ENCODE measurements at places on chromosomes 6 and 20.

DNA sequence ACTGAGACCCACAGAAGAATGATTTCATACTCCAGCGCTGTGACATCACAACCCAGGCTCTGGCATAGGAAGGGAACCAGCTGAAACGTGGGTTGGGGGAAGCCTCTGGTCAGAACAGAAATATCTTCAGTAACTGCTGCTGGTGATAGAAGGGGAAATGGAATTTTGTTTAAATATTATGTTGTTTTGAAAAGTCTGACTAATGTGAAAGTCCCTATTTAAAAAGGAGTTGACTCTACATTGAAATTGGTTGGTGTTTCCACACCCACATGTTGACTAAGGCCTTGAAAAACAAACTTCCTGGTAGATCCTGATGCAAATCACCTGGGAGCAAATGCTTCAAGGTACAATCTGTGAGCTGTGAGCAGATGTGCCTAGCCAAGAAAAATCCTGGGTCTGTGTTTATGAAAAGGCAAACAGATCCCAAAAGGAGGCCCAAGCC is 24.5 kb upstream of the TCP11 start:
- DNase-seq = no peak

DNA sequence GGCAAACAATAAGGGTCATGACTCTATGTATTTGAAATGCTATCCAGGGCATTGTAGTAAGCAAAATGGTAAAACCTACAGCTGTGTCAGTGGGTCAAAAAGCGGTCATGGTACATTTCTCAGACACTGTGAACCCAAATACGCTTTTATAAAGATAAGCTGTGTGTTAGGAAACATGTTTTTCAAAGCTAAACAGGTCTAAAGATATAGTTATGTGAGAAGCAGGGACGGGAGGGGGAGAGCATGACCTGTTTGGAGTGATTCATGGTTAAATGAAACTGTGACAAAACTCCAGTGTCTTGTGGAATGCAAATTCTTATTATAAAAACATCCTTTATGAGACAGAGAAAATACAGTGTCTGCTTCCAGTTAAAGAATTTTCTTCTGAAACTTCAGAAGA is 205.4 kb upstream of the BMP2 start:
- no peak for DNase-seq

DNA sequence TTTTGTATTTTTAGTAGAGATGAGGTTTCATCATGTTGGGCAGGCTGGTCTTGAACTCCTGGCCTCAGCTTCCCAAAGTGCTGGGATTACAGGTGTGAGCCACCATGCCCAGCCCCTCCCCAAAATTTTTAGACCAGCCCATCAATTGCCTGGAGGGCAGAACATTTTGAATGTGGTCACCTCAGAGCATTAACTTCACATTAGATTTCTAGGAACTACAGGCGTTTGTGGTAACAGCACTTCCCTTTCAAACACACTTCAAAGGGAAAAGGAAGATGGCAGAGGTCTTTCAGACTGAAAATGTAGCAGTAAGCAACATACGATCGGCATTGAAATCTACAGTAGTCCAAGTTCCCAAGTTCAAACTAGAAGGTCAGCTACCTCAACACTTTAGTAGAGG is 12.3 kb upstream of the SLA2 start:
- DNase-seq = no peak

GRCh38 chr20:29079769-29080690 is 2177.4 kb upstream of the DEFB115 start:
- no peak for DNase-seq

GRCh38 chr6:7916959-7917358 is 6.4 kb upstream of the TXNDC5 start:
- no peak for DNase-seq

DNA sequence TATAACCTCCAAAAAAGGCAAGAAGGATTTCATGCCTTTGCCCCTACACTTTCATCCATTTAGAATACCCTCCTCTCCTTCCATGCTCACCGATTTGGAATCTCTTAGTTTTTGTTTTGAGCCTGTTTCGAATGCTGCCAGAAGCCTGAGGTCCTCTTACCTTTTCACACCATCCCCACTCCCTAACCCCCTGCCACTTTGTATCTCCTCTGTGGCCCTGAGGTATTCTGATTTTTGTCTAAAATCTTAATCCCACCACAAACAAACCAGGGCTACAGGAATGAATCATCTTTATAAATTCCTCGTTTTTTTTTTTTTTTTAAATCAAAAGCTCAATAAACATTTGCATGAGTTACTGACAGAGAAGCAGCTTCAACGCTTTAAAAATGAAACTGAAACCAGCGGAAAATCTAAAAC is 1.6 kb upstream of the RPS12 start:
- no peak for DNase-seq

- no peak for DNase-seq
Measured at GRCh38 chr6:25576919-25577318, 75.1 kb upstream of the SCGN start.

- no peak for DNase-seq
Measured at GRCh38 chr20:2753461-2754040, 46.9 kb downstream of the CPXM1 start.

GRCh38 chr6:22119500-22119899 is 177.3 kb downstream of the PRL start:
- no peak for DNase-seq

GRCh38 chr6:145073811-145074210 is 661.5 kb downstream of the EPM2A start:
- no peak for DNase-seq

DNA sequence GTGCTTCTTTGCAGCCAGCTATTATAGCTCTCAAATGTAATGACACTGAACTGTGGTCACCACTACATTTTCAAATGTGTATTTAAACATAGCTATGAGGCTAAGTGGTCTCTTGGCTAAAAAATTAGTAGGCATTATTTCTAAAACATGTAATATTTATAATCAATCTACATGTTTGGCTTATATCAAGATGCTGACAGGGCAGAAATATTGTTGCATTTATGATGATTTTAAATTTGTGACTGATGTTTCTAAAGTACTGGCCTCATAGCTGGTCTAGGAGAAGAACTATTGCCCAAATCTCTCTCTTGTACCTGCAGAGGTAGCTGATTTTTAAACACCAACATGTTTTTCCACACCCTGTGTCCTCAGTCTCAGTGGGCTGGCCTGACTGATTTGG is 298.2 kb downstream of the PAX1 start:
- no peak for DNase-seq

GRCh38 chr6:143253586-143253985 is 192.9 kb downstream of the AIG1 start:
- no peak for DNase-seq

GRCh38 chr20:21209668-21210067 is 83.8 kb downstream of the KIZ start:
- DNase-seq = no peak

GRCh38 chr6:25889877-25890853 is 16.1 kb upstream of the SLC17A3 start:
- DNase-seq = no peak

GRCh38 chr20:48846516-48847492 is 19.0 kb upstream of the PREX1 start:
- no peak for DNase-seq

- no peak for DNase-seq
Measured at GRCh38 chr6:154951345-154952200, 43.5 kb upstream of the TIAM2 start.

GRCh38 chr6:6230286-6230685 is 90.2 kb downstream of the F13A1 start:
- no peak for DNase-seq

- DNase-seq = no peak
Measured at GRCh38 chr20:3374296-3374695, 33.2 kb downstream of the DNAAF9 start.

GRCh38 chr6:25709761-25710160 is 44.8 kb upstream of the SLC17A4 start:
- no peak for DNase-seq

DNA sequence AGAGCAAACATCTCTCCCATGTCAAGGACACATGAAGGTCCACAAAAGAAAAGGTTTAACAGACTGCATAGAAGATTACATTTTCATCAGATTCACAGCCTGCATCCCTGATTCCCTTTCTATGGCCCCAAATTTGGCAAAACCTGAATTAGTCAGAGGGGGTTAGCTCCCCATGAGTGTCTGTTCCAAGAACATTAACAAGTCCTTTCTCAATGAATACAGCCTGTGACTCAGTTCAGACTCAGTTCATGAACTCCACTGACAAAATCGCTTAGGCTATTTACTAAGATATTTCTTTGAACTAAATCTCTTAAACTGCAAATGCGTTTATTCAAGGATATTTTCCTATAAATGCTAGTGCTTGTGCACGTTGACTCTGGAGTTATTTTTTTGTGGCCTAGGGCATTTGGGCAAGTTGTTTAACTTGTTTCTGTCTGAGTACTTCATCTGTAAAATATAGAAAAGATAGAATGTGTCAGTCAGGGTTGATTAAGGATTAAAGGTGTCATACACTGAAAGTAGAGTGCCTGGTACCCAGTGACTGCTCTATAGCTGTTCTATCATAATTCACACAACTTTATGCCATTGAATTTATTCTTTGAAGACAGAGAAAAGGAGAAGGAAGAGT is 422.6 kb downstream of the HTR1B start:
- DNase-seq = no peak

DNA sequence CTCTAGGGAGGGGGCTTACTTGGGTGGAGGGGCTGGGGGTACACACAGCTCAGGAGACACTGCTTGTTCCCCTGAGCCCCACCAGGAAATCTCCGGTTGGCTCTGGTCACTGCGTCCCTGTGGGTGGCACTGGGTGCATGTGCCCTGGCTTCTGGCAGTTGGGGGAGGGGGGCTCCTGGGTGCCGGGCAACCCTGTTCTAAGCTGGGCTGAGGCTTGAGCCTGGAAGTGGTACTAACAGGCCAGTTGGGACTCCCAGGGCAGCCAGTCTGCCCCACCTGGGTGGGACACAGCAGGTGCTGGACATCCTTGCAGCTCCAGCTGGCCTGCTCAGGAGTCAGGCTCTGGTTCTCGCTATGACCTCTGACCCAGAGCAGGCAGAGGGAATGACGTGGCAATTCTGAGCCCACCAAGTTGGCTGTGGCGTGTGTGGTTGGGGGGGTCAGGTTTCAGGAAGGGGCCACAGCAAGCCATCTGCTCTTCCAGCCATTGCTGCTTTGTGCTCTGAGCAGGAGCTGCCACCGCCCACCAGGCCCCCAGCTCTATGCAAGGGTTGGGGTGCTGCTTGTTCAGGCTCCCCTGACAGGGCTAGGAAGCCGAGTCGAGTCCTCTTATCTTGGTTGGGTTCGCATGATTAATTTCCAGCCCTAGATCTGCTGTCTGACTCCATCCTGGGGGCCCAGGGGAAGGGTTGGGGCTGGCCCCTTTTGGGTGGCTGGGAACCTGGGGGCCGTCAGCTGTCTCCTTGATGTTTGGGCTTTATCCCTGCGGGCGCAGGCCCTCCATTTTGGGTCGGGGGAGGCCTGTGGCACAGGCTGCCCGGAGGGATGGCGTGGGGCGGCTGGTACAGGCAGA is 590 bp downstream of the C20orf204 start:
- DNase-seq = no peak

DNA sequence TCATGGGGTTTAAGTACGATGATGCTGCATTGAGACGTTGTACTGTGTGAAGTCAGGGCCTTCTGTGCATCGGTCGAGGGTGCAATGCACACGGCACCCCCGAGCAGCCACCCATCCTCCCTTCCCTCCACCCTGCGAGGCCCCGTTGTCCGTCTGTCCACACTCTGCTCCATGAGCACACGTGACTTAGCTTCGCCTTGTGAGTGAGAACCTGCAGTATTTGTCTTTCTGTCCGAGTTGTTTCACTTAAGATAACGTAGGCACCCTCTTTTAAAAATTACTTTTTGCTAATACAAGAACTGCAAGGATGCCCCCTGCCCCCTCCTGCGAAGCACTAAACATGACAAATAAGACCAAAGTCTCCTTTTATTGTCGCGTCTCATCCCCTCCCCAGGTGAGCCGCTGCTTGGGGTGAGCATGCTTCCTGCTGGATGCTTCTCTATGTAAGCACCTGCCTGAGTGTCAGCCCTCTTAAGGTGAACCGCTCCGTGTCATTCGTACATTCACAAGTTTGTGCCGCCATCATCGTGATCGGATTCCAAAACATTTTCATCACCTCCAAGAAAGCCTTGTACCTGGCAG is 3.6 kb upstream of the RBBP8NL start:
- DNase-seq = no peak

DNA sequence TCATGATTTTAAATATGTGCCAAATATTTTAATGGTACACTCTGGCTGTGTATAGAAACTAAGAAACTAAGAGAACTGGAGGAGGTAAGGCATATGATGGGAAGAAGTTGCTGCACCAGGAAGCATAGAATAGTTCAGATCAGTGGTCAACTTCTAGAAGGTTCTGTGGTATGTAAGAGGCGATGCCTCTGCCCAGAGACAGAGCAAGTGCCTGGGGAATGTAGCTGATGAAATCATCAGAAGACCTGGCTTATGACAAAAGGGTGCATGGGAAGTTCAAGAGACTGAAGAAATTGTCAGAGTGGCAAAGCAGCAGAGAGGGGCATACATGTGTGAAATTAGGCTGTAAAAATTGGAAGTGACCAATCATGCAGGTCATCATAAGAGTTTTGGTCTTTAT is 580.8 kb downstream of the BMP2 start:
- no peak for DNase-seq

DNA sequence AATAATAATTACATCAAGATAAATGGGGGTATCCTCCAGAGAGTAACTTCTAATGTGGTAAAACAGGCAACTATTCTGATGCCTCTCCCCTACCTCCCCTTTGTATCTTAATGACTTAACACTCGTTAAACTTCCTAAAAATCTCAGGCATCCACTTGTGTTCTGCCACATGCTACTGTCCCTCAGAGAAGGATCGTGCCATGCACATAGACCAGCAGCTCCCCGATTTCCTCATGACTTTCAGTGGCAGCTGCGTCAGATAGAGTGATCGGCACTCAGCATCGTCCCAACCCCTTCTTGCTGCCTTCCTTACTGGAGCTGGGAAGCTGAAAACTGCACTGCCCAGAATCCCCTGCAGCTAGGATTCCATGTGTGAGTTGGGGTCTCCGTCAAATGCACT is 32.1 kb downstream of the RIPOR2 start:
- no peak for DNase-seq

DNA sequence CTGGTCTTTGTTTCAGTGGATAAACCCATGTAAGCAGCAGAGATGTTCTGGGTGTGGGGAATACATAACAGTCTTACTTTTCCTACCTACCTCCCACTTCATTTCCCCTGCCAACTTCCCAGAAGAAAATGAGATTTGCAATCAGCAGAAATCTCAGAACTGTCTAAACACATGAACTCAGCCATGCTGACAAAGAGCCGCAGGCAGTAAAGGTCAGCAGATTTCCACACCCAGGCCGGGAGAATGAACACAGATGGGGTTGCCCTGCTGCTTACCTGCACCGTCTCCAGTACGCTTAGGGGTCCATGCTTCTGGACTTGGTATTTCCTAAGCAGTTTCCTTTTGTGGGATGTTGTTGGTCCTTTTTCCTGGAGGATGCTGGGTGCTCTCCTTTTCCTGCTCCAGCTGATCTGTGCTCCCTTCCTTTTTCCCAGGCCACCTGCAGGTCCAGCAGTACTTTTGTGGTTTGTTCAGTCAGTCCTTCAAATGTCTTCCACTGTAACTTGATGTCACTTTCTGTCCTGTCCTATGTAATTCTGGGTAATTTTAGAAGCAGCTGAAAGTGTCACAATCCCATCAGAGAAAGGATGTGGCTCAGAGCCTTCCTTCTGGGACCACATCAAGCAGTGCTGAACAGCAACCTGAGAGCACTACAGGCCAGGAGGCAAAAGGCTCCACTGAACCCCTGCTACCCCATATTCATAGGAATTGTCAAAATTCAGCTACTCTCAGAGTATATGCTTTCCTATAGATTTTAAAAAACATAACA is 129.0 kb downstream of the CEP57L1 start:
- DNase-seq = no peak
